ENCODE measurements at places on chromosomes 12 and 14. TPM values are rescaled to one million over a fixed set of nuclear protein-coding genes. Genes with fewer than 3 reads are reported as not detected.

Gene MYH6
- 0.05 TPM for total RNA-seq

Gene DLGAP5
- 92.7 TPM for total RNA-seq

Gene GMFB
- 43.6 TPM for total RNA-seq

Gene HOXC4
- not detected for total RNA-seq

Gene SLCO1C1
- not detected for total RNA-seq

Gene KRT82
- not detected for total RNA-seq

Gene RPL36AL
- 320 TPM for total RNA-seq

Gene SMCO3
- total RNA-seq: not detected

Gene VDR
- 156 TPM for total RNA-seq

Measured in activated CD4-positive, alpha-beta memory T cell treated with anti-CD3 and anti-CD28 coated beads for 36 hours (primary cell).